ENCODE measurements at places on chromosomes 1 and 21. TPM values are rescaled to one million over a fixed set of nuclear protein-coding genes. Genes with fewer than 3 reads are reported as not detected.
A peak's percentile ranks its signal among the peaks of the same experiment; 100 is the strongest.

DNA sequence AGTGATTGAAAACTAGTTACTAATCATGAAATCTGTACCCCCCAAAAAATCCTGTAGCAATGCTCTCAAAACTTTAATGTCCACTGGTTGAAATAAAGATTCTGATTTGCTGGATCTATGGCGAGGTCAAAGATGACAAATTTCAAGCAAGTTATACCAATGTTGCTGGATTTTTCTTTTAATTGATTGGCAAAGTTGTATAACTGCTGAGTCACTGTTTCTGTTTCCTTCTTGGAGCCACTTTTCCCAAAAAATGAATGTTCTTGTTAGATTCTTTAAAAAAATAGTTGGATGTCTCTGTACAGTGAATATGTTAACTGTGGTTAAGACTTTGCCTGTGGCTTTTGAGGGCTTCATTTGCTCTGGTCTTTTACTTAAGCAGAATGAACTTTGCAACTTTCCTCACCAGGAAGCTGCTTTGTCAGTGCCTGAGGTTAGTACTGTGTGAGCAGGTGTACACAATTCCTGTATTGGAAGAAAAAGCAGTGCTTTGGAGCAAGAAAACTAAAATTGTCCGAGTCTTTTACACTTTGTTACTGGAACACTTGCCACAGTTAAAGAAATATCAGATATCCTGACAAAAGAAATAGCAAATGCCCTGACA is 1211.9 kb downstream of the MRPL39 start:
- H3K27ac ChIP-seq, result no peak overlapping the region
- H3K27me3 ChIP-seq, result no peaks in the 10 kb centered on the region
- H3K4me3 ChIP-seq, result no peak overlapping the region
- H3K36me3 ChIP-seq, result no peaks in the 10 kb centered on the region

The CHAF1B gene
- 2.5 TPM for total RNA-seq

- no peaks in the 10 kb centered on the region for H3K4me1 ChIP-seq
- no peak overlapping the region for H3K27ac ChIP-seq
- H3K4me3 ChIP-seq, result no peak overlapping the region
- no peaks in the 10 kb centered on the region for H3K36me3 ChIP-seq
These were observed 6.3 kb upstream of the TRIM33 start for GRCh38 chr1:114517348-114517747.

DNA sequence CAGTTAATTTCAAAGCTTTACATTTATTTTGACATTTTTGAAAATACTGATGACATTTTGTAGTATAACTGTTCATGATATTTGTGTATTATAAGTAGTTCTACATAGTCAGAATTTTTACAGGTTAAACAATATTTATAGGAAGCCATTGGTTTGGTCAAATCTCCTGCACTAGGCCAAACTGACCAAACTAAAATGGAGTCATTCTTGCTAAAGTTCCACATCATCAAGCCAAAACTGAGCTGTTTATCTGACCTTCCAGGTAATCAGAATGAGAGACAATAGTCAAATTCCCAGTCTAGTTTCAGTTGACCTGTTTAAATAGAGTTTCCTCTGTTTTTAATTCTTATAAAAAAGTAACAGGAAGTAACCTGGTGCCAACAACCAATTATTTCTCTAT is 253.3 kb upstream of the RGS18 start:
- no peak overlapping the region for H3K4me3 ChIP-seq
- DNase-seq, result no peak
- H3K27me3 ChIP-seq, result no peaks in the 10 kb centered on the region
- H3K4me1 ChIP-seq, result no peaks in the 10 kb centered on the region

- DNase-seq, result no peak
- H3K4me3 ChIP-seq, result no peak overlapping the region
- no peaks in the 10 kb centered on the region for H3K27me3 ChIP-seq
- no peak overlapping the region for H3K27ac ChIP-seq
- peaks cover 5% of the 10 kb centered on the region for H3K4me1 ChIP-seq
These were observed 178.6 kb downstream of the GIPC2 start for GRCh38 chr1:78224246-78224785.

DNA sequence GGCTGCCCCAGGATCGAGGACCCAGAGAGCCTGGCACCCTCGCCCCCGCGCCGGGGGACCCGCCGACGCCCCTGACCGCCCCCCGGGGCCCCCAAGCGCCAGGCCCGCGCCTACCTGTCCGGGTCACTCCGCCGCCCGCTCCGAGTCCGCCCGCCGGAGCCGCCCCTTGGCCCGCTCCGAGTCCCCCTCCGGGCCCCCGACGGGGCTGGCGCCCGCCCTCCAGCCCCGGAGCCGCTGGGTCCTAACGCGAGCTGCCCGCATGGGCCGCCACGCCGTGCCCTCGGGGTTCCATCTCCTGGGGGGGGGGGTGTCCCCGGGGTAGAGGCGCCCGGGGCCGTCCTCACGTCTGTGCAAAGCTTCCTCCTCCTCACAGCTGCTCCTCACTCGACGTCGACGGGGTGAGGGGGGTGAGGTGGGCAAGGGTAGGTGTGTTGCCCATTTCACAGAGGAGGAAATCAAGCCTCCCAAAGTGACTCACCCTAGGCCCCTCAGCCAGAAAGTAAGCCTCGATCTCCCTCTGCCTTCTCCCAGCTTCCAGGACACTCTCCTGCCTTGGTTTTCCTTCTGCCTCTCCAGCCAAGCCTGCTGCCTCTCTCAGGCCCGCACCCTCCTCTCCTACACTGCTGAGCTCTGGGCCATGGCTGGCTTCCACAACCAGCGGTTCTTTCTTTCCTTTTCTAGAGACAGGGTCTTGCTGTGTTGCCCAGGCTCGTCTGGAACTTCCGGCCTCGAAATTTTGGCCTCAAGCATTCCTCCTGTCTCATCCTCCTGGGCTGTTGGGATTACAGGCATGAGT is at the start of gene MFAP2:
Gene MFAP2 (minus strand): TSS at position 148 of the 796 bp plus-strand sequence. CDS start 2,347 bp downstream, outside the sequence.
- H3K27me3 ChIP-seq, result no peaks in the 10 kb centered on the region
- DNase-seq, result peak; percentile 69
- no peak within 1 kb of the TSS for H3K4me3 ChIP-seq

DNA sequence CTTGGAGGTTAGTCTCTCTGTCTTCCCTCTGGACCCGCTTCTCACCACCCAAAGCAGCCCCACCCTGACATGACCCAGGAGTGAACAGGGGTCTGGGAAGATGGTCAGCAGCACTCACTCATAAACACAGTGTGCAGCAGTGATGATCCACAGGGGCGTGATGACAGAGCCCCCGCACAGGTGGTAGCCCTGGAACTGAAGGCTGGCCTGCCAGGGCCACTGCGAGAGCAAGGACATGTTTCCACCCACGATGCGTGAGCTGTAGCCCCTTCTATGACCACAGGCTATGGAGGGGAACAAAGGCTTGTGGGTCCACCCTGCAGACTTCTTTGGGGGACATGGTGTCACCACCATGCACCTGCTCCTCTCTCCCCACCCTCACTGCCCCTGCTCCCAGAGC is 12.9 kb downstream of the TMPRSS3 start:
- no peak overlapping the region for H3K4me3 ChIP-seq
- no peaks in the 10 kb centered on the region for H3K36me3 ChIP-seq
- DNase-seq, result no peak

- H3K4me3 ChIP-seq, result no peak overlapping the region
- no peak for DNase-seq
- H3K27me3 ChIP-seq, result no peaks in the 10 kb centered on the region
- H3K27ac ChIP-seq, result no peak overlapping the region
- H3K4me1 ChIP-seq, result no peaks in the 10 kb centered on the region
These were observed 15.6 kb downstream of the FMO1 start for GRCh38 chr1:171263901-171264300.

DNA sequence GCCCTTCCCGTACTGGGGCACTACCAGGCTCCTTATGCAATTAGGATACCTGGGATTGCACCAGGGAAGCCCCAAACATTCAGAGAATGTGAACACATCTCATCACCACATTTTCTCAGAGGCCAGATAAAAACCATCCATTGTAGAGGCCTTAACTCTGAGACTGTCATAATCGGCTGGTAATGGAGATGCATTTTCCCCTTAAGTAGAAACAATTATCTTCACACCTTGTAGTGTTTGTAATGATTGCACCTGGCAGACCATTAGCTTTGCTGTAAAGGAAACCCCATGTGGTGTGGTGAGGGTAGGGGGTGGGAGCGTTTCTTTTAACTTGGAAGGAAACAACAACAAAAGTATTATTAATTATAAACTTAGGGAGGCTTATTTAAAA is 90.0 kb upstream of the TLR5 start:
- no peaks in the 10 kb centered on the region for H3K4me1 ChIP-seq
- H3K4me3 ChIP-seq, result no peak overlapping the region
- no peaks in the 10 kb centered on the region for H3K36me3 ChIP-seq
- no peaks in the 10 kb centered on the region for H3K27me3 ChIP-seq

The SLC26A9 gene
- 0.69 TPM for total RNA-seq

The INKA2 gene
- total RNA-seq, result 5.6 TPM

The MMP23B gene
- 7.1 TPM for total RNA-seq

- H3K36me3 ChIP-seq, result no peaks in the 10 kb centered on the region
- DNase-seq, result peak; percentile 40
- H3K4me1 ChIP-seq, result no peaks in the 10 kb centered on the region
- no peak overlapping the region for H3K27ac ChIP-seq
These were observed 1.5 kb upstream of the SPATC1L start for GRCh38 chr21:46185716-46186115.

GRCh38 chr1:9603307-9603706 is 14.6 kb downstream of the TMEM201 start:
- H3K36me3 ChIP-seq, result peaks cover 3% of the 10 kb centered on the region
- H3K27me3 ChIP-seq, result no peaks in the 10 kb centered on the region
- no peak overlapping the region for H3K4me3 ChIP-seq
- DNase-seq, result no peak

- H3K4me3 ChIP-seq, result no peak overlapping the region
- H3K27me3 ChIP-seq, result no peaks in the 10 kb centered on the region
- no peaks in the 10 kb centered on the region for H3K4me1 ChIP-seq
- H3K36me3 ChIP-seq, result no peaks in the 10 kb centered on the region
- DNase-seq, result no peak
These were observed 1.9 kb downstream of the SPRR4 start for GRCh38 chr1:152972196-152972886.

DNA sequence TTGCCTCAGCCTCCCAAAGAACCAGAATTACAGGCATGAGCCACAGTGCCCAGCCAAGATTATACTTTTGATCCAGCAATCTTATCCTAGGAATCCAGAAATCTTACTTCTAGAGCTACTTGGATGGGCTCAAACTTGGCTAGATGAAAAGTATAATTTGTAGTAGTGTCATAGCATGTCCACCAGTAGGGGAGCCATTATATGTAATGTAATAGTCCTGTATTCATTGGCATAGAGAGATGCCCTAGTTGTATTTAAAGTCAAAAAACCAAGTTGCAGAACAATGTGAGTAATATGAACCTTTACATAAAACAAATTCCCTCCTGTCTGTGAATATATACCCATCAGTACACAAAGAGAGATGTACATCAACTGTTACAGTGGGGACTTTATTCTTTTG is 83.9 kb downstream of the NOS1AP start:
- H3K27ac ChIP-seq, result no peak overlapping the region
- no peaks in the 10 kb centered on the region for H3K36me3 ChIP-seq
- DNase-seq, result no peak
- peaks cover 9% of the 10 kb centered on the region for H3K4me1 ChIP-seq

GRCh38 chr1:156583821-156584622 is 4.5 kb downstream of the TTC24 start:
- no peaks in the 10 kb centered on the region for H3K27me3 ChIP-seq
- no peaks in the 10 kb centered on the region for H3K36me3 ChIP-seq
- H3K4me3 ChIP-seq, result no peak overlapping the region
- H3K27ac ChIP-seq, result no peak overlapping the region
- peak; percentile 94 for DNase-seq

DNA sequence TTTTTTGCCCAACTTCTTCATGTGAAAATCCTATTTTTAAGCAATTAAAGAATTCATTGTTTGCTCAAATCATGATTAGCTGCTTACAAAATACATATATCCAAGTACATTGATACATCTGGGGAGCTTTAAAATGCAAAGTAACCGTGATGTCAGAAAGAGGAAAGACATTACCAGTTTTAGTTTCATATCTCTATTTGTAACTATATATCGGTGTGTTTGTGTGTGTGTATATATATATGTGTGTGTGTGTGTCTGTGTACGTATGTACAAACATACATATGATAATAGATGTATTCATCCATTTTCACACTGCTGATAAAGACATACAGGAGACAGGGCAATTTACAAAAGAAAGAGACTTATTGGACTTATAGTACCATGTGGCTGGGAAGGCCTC is 310.1 kb downstream of the DPYD start:
- no peaks in the 10 kb centered on the region for H3K36me3 ChIP-seq
- DNase-seq, result no peak
- H3K4me1 ChIP-seq, result no peaks in the 10 kb centered on the region

The NEK2 gene
- 0.35 TPM for total RNA-seq

DNA sequence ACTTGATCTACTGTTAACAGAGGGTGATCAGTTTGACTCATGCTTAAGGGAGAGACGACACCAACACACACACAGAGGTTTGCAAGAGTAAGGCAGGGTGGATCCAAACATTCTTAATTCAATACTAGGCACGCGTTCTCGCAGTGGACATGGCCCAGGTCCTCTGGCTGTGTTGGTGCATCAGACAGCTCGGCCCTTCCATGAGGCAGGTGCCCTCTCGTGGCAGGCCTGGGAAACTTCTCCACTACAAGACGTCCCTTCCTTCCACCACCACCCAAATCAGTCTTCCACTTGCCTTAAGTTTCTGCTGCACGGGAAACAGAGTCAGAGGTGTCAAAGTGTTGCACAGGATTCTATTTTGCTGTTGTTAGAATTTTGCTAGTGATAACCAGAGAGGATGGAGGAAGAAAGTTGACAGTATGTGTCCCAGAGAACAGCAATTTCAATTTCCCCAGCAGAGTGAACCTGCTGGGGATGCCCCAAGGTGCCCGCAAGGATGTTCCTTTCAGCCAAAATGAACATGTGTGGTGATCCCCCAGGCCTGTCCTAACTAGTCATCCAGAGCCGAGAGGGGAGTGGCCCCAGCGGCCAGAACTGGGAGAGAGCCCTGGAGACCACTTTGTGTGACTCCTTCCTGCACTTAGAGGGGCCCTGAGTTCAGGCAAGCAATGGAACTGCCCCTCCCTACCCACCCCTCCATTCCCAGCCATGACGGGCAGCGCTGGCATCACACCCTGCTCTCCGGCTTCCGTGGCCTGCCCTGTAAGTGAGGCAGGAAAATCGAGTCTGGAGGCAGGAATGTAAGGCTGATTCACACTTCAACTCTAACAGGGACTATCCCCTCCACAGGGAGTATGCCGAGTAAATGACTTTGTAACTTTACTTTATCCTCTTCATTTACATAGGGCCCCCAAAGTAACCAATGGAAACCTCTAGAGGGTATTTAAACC is 34.8 kb downstream of the MX1 start:
- peaks cover 3% of the 10 kb centered on the region for H3K4me1 ChIP-seq
- DNase-seq, result peak; percentile 73
- no peaks in the 10 kb centered on the region for H3K36me3 ChIP-seq

The SPRR2E gene
- not detected for total RNA-seq

All from kidney (tissue), 22 donors.